ENCODE measurements at places on chromosomes 7 and 10.

GRCh38 chr7:91343420-91343960 is 79.3 kb downstream of the FZD1 start:
- DNase-seq, result no peak

- no peak for DNase-seq
Measured at GRCh38 chr7:134356421-134356936, 39.7 kb upstream of the SLC35B4 start.

GRCh38 chr7:107453388-107453787 is 16.5 kb upstream of the GPR22 start:
- no peak for DNase-seq

GRCh38 chr10:14040787-14041631 is 289.7 kb downstream of the FRMD4A start:
- no peak for DNase-seq

GRCh38 chr7:104548861-104549260 is 220.5 kb downstream of the LHFPL3 start:
- DNase-seq, result peak; percentile 77

DNA sequence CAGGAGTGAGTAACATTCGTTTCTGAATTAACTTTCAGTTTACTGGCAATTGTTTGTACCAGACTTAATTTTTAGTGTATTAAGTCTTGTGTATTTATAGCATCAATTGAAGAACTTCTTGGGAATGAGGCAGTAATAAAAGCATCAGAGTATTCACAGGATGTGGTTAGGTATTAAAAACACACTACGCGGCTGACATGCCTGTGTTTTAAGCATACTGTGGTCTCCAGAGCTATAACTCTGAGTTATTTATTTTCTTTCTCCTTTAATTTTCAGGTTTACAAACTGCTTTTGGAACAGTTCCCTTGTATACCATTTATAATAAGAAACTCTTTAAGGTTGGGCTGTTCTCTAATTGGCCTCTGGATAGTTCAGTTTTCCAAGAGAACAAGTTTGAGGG is 626.1 kb upstream of the NRG3 start:
- no peak for DNase-seq

DNA sequence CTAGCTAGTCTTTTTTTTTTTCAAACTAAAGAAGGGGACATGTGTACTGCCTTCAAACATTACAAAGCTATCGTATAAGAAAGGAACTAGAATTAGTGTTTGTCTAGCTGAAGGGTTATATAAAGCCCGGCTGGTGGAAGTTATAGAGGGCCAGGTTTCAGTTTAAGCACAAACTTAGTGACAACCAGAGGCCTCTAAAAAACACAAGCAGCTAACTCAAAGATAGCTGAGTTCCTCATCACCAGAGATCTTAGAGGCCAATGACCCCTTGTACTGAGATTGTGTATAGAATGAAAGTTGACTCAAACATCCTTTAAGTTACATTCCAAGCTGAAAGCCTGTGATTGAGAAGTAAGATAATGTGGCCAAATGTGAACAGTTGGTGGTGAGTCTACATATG is 28.1 kb upstream of the SGMS1 start:
- no peak for DNase-seq

GRCh38 chr10:62852961-62853702 is 37.0 kb upstream of the EGR2 start:
- no peak for DNase-seq

DNA sequence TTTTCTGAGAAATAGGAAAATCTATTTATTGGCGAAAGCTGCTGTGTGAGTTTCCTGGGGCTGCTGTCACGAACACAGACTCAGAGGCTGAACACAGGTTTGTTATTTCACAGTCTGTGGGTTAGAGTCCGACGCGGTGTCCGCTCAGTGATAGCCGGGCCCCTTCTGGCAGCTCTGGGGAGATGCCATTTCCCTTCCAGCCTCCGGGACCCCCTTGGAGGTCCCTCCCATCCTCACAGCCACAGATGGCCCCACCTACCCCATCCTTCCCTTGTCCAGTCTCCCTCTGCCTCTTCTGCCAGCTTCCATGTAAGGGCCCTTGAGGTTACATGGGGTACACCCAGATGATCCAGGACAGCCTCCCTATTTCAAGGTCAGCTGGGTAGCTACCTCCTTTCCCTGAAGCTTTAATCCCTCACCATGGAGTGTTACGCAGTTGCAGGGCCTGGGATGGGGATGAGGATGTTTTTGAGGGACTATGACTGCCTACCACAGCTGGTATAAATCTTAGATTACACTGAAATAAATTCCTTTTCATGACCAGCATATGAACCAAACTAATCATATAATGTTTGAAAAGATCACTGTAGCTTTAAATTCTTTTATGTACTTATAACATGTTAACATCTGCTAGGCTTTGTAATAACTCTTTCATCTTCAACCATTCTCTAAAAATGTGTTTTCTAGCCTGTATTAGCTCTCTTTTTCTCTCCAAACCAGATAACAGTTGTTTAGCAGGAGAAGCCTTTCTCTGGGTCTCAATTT is 98.5 kb downstream of the WDR37 start:
- DNase-seq, result no peak

GRCh38 chr7:48042216-48042615 is 6.9 kb downstream of the C7orf57 start:
- no peak for DNase-seq

GRCh38 chr7:55278321-55278720 is 86.8 kb upstream of the LANCL2 start:
- DNase-seq, result no peak

GRCh38 chr10:48996329-48996728 is 56.7 kb upstream of the LRRC18 start:
- DNase-seq, result no peak

DNA sequence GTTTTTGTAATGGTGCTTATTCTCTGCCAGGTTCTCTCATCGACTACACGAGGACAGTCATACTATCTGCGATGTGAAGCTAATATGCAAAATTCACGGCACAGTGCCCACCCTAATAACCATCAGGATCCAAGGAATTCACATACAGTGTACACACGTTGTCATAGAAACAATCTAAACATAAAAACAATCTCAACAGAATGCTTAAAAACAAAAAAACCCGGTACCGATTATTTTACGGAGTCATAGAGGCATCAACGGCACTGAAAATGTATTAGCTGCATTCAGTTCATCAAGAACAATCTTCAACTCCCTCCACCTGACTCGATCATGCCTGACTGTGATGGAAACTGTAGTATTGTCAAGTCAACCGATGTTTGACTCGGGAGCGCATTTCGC is 628 bp downstream of the MRPS33 start:
- peak; percentile 75 for DNase-seq

DNA sequence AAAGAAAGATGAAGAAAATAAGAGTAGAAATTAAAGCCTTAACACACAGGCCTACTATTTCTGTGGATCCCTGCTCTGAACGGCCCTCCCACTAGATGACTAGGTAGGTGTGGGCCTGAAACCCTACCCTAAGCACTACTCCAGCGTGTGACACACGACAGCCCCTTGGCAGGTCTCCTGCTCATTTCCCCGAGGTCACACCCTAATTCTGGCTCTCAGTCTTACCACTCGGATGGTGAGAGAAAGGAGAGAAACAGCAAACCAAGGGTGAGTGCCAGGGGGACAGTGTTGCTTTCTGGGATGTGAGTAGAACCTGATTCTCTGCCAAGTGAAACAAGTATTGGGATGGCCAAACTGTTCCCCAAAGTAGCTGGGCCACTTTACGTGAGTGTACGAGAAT is 12.1 kb downstream of the GALNTL5 start:
- DNase-seq, result no peak

- DNase-seq, result no peak
Measured at GRCh38 chr10:119253433-119254174, 46.2 kb downstream of the GRK5 start.

GRCh38 chr7:94452239-94452638 is 57.4 kb upstream of the CASD1 start:
- DNase-seq, result peak; percentile 97

- DNase-seq, result no peak
Measured at GRCh38 chr10:33917069-33917780, 582.8 kb upstream of the NRP1 start.

DNA sequence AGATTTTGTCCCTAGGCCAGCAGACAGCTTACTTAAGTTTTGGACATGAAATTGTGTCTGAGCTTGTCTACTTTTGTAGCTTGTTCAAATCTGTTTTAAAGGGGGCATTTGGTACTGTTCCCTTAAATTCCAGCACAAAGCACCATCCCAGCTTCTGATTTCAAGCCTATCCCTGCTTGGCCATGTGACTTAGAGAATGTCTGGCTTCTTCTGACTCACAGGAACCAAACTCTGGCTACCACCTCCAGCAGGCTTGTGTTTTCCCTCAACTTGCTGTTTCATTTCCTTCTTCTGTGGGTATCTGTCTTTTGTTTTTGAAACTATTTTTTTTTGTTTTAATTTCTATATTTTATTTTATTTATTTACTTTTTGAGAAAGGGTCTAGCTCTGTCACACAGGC is 97.9 kb upstream of the FZD8 start:
- DNase-seq, result no peak

DNA sequence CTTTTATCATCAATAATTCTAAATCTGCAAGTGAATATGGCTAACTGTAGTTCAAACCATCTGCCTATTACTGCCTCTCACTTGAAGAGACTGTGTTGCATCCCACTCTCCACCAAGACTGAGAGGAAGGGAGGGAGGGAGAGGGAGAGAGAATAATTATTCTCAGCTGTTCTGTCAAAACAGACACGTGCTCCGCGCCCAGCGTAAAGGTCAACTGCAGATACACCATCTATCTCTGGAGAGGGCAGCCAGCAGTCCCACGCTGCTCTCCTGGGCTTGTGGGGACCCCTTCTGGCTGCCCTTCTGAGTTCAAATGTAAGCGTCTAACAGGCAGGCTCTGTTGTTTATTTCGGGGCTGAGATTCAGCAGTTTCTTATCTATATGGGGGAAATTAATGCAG is 625.5 kb upstream of the GALNT17 start:
- DNase-seq, result no peak

DNA sequence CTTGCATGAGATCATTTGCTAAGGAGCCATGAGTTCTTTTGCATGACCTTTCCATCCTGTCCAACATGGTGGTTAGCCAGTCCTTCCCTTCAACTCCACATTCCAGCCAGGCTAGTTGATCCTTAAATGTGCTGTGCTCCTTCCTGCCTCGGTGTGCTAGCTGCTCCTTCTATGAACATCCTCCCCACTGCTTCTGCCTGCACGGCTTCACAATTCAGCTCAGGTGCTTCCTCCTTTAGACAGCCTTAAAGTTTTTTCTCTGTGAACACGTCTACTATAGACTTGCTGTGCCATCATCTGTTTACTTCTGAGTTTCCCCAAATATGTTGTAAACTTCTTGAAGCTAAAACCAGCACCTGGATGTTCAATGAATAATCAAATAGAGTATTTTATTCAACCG is 95.5 kb downstream of the OTUD1 start:
- DNase-seq, result no peak

GRCh38 chr10:6279540-6280267 is 77.0 kb downstream of the PFKFB3 start:
- peak; percentile 14 for DNase-seq

DNA sequence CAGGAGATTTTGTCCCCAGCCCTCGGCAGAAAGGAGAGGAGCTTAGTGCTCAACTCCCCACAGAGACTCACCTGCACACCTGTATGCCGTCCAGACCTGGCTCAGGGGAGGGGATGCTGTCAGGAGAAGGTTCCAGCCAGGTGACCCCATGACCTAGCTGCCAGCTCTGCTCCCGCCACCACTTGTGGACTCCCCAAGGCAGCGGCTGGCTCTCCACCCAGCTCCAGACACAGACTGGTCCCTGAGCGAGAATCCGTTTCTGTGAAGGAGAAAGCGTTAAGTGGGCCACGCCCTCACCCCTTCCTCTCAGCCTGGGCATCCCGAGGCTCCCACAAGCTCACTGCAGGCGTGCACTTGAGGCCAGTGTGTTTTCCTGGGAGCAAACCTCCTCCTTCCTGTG is 76.4 kb downstream of the RGS10 start:
- DNase-seq, result no peak

- DNase-seq, result no peak
Measured at GRCh38 chr7:12162415-12163113, 48.5 kb upstream of the TMEM106B start.

DNA sequence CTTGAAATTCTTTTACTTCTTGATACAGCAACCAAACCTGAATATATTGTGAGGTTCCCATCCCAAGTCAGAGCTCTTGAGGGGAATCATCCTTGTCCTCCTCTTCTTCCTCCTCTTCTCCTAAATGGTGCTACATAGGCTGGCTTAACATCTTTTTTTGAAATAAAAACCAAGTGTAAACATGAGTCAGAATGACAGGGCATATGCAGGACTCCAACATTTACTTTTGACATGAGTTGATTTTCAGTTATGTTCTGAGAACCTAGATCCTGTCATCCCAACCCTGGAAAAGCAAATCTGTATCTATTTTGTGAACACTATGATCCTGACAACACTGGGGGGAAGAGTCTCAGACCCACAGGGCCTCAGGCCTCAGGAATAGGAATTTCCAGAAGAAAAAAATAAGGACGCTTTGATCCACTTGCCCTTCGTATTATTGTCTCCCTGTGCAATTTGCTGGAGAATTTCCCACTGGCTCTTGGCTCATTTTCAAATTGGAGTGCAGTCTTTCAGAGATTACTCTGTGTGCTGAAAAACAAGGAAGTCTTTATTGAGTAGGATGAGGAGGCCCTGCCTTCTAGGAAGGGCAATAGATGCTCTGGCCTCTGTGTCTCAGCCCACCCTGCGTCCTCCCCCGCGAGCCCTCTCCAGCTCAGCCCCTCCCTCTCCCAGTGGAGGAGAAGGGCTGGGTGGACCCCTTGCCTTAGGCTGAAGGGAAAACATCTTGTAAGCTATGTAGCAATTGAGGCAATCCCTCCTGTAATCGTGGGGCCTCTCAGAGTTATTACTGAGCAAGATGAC is 121.6 kb downstream of the CREB5 start:
- peak; percentile 56 for DNase-seq

DNA sequence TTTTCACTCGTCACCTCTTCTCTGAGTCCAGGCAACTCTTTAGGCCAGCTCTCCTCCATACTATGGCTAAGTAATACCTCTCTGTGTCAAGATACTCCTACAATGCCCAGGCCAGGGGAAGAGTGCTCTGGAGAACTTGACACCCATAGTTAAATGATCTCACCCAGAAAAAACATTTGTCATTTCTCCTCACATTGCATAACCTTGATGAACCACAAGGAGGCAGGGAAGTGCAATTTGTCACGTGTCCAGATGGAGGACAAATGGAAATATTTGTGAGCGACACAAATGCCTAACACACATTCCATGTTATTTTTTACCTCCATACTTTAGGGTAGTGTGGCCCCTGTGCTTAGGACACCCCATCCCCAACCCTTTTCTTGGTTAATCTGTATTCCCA is 78.3 kb downstream of the HTR7 start:
- DNase-seq, result peak; percentile 34

DNA sequence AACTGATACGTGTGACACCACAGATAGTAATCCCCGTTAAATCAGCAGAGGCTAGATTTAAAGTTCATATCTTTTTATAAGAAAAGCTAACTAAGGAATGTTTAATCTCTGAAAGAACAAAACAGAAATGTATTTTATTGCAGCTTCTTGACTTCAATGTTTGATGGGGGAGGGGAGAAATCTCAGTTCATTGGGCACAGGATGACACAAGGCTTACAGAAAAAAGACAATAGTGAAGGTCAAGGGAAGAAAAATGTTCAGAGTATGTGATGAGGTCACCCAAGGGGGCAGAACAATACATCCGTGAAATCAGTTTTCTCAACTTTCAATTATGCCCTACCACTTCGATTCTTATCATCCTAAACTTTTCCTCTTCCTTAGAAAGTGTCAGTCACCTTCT is 102.9 kb downstream of the ELAPOR2 start:
- DNase-seq, result no peak

Measured in DMS53 (cell line).